Epithelial cell of prostate (primary cell): ENCODE measurements at places on chromosomes 2 and 18.

DNA sequence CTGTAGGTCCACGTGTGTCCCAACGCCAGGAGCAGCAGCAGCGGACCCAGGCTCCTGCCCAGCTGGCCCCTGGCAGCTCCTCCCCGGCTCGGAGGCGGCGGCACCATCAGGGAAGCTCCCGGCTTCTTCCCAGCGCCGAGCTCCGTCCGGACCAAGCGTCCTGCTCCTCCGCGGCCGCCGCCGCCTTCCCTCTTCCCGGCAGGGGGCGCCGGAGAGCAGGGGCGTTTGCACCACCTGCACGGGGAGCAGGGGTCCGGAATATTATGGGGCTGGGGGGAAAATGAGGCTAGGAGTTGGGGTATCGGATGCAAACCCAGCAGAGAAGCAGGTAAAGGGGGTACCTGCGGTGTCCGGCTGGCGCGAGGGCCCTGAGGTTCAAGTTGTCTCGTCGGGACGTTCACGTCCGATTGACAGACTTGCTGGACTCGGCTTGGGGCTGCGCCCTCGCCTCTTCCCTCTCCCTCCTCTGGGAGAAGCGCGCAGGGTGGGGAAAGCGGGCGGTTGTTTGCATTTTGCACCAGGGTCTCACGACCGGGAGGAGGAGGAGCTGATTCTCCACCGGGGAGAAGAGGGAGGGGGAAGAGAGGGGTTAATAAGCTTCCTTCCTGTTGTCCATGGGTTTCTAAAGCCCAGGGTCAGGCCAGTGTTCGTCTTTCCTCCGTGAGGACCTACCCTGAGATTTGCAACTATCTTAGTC lies at the start of gene CCBE1:
CCBE1 (minus strand) TSS at position 188 of the 697 bp plus-strand sequence.
- DNase-seq = no peak

- DNase-seq = no peak
Measured at GRCh38 chr2:236826606-236827156, 257.1 kb downstream of the ACKR3 start.

- DNase-seq = no peak
Measured at GRCh38 chr2:75646090-75646582, 447 bp upstream of the MRPL19 start.

DNA sequence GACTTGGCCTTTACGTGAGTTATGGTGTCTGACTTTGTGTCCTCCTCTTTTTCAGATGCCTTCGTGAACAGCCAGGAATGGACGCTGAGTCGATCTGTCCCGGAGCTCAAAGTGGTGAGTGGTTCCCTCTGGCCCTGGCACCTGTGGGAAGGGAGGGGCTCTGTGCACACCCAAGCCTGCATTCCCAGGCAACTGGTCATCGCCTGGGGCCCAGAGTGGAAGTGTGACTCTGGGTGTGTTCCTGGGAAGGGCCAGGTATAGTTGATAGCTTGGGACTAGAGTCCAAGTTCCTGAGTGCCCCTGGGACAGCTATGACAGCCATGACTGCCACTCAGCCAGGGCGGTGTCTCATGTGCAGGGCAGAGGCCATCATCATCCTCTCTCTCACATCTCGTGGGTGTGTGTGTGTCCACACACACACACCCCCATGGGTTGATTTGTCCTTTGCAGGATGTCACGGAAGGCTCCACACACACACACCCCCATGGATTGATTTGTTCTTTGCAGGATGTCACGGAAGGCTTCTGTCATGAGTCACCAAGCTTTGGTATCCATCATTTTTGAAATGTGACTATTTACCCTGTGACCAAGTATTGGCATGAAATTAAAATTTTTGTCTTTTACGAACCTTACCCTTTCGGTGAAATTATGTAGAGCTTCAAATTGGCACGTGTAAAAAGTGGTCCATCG lies 215.4 kb downstream of the AGAP1 start:
- peak; percentile 72 for DNase-seq

DNA sequence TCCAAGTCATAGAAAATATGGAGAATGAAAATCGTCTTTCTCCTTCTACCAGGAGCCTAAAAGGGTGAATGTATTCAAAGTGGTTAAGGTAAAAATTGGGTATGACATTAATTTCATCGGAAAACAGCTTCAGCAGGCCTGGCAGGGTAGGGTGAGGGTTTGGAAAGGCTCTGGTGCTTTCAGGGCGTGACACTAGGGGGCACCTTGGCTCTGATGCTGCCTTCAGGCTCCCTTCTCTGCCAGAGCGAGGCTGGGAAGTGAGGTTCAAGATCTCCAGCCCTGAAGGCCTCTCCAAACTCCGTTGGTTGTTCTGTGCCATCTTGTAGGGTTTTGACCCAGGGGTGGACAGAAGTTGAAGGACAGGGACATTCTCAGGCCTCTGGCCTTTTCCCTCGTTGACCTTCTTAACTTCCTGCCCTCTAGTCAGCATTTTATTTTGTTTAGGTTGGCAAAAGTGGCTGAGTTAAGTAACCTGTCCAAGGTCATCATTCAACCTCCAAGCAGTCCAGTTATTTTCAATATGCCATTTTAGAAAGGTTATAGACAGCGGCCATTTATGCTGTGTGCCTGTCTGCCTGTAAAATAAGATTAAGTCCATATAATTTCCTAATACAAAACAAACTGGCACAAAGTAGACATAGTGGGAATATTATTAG lies 40.3 kb downstream of the EML6 start:
- DNase-seq = no peak

GRCh38 chr2:32942793-32943485 lies 3.8 kb upstream of the LTBP1 start:
- no peak for DNase-seq
